H9 (cell line): ENCODE measurements at places on chromosomes 2 and 18.
A peak's percentile ranks its signal among the peaks of the same experiment; 100 is the strongest.

DNA sequence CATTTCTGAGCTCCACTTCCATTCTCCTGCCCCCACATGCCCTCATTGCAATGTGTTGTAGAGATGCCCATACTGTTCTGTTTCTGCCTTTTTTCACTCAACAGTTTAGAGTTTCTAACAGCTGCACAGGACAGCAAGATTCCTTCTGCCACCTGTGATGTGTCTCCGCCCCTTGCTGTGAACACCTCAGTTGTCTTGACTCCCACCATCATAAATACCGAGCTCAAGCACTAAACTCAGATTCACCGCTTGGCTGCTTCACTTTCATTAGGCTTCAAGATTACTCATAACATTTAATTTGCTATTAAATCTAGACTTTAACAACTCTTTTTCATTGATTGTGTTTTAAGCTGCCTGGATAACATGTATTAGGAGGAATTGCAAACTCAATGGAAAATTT, 141.0 kb downstream of the MAP2 start:
- no peaks in the 10 kb centered on the region for H3K36me3 ChIP-seq
- H3K4me3 ChIP-seq, result no peak overlapping the region
- no peak for DNase-seq
- H3K27ac ChIP-seq, result no peak overlapping the region
- no peaks in the 10 kb centered on the region for H3K27me3 ChIP-seq

DNA sequence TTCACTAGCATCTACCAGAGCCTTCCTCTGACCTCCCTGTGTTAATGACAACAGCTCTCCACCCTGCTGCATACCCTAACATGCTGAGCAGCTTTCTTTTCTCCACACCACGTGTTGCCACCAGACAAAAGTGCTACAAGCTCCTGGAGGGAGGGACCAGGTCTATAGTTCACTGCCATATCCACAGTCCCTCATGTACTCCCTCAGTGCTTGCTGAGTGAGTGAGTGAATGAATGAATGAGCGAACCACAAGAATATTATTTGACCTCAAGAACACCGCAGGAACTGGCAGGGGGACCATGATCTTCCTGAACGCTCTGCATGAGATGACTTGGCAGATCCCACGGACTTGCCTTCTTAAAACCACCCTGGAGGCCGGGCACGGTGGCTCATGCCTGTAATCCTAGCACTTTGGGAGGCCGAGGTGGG, 47.4 kb upstream of the CAB39 start:
- no peaks in the 10 kb centered on the region; the same call in 1 of the 2 replicates for H3K27me3 ChIP-seq
- H3K36me3 ChIP-seq, result no peaks in the 10 kb centered on the region
- no peak overlapping the region for H3K27ac ChIP-seq
- DNase-seq, result no peak
- peaks cover 5% of the 10 kb centered on the region; the same call in 1 of the 2 replicates for H3K4me1 ChIP-seq

DNA sequence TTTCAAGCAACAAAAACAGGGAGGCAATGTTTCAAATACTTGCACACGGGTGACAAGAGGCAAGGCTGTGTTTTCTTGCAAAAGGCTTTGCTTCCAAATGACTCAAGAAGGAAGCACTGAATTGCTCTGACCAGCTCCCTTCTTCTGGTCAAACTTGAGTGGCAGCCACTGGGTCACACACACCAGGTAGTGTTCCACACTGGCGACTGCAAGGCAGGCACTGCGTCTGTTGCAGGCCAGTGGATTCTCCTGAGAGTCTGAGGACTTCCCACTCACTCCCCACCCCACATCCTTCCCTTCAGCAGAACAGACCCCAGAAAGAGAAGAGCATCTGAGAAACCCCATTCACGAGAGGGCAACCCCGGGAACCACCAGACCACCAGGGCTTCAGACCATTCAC, 19.8 kb downstream of the PARD6G start:
- 0 out of 2 replicates have a peak, but pooled peaks cover 2% of the 10 kb centered on the region for H3K4me1 ChIP-seq
- no peak overlapping the region for H3K27ac ChIP-seq
- no peaks in the 10 kb centered on the region for H3K27me3 ChIP-seq
- DNase-seq, result no peak
- H3K4me3 ChIP-seq, result no peak overlapping the region; the same call in 2 of the 3 replicates

DNA sequence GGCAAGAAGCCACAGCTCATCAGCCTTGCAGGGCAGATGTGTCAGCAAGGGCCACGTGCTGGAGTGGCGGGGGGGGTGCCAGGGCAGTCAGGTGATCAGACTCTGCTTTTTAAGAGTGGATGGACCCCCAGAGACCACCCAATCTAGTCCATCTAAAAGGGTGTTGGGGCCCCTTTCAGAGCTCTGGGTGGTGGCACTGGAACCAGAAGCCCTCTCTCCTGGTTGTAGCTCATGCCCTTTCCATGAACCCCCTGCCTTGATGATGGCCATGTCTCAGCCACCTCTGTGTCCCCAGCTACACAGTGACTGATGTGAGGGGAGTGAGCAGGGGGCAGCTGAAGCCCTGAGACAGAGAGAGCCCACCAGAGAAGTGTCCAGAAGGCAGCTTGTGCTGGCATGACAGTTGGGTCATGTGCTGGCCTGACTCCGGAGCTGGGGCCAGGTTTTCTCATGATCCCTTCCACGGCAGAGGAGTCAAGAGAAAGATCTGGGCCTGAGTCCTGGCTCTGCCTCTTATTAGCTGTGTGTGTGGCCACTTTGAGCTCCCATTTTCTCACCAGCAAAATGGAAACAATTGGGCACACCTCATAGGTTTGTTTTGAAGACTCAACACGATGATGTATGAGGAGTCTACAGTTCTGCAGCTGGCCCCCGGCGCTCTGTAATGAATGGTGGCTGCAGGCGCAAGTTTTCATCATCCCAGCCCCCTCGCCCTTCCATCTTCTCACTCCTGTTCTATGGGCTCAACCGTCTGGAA, 195.7 kb downstream of the ZFP36L2 start:
- H3K4me3 ChIP-seq, result no peak overlapping the region
- H3K27ac ChIP-seq, result no peak overlapping the region
- H3K27me3 ChIP-seq, result no peaks in the 10 kb centered on the region
- no peak for DNase-seq
- peaks cover 4% of the 10 kb centered on the region; the same call in 1 of the 2 replicates for H3K36me3 ChIP-seq
- no peaks in the 10 kb centered on the region for H3K4me1 ChIP-seq

- H3K4me3 ChIP-seq, result no peak overlapping the region
- no peaks in the 10 kb centered on the region for H3K27me3 ChIP-seq
- DNase-seq, result no peak
Observed at GRCh38 chr18:39622431-39622830, 2056.8 kb upstream of the CELF4 start.

DNA sequence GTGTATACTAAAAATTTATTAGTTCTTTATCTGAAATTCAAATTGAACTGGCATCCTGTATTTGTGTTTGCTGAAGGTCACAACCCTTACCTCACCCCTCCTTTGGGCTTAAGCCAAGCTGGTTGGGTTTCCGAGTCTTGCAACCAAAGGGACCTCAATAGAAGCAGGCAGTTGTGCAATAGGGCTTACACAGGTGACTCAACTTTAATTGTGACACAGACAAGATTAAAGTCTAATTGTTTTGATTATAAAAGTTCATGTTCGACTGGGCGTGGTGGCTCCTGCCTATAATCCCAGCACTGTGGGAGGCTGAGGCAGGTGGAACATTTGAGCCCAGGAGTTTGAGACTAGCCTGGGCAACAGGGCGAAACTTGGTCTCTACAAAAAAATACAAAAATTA, 71.5 kb downstream of the RAB31 start:
- no peak overlapping the region for H3K4me3 ChIP-seq
- no peak overlapping the region for H3K27ac ChIP-seq
- no peak for DNase-seq
- no peaks in the 10 kb centered on the region for H3K4me1 ChIP-seq
- H3K27me3 ChIP-seq, result no peaks in the 10 kb centered on the region

DNA sequence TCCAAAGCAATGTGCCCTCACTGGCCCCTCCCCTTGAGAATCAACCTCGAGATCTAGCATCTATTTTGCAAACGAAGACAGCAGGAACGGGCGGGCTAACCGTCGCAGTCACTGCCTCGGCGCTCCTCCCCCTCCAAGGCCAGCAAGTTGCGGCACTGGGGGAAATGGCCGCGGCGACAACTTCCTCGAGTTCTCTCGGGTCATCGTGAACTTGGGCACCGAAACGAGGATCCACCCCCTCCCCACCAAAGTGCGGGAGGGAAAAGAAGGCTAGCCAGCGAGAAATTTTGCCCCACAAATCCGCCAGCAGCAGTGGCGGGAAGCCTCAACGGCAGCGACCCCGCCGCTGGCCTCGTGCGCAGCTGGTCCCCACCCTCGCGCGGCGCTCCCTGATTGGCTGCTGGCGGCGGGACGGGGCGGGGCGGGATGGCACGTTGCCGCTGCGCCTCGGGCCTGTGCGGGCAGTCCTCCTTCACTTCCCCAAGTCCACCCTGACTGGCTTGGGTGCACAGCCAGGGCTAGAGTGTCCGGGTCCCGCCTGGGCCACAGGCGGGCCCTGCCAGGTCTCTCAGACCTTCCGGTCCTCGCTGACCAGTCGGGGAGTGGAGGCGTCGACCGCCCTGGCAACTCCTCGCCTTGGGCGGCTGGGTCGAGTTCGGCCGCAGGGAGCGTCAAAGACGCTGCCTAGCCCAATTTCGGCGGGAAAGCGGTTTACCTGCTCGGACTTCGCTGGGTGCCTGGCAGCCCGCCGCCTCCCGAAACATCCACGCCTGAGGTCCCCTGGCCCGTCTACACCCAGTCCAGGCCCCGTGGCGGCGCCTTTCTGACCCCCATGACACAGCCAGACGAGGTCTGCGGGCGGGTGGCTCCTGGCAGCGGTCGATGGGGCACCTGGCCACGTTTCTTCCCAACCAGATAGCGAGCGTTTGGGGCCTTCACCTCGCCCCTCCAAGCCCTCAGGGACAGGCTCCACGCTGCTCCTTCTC, at the start of gene BOLL:
BOLL (minus strand) TSS at position 364 of the 986 bp plus-strand sequence. CDS start 3,469 bp downstream, outside the sequence.
- no peaks in the 10 kb centered on the region for H3K27me3 ChIP-seq
- H3K4me3 ChIP-seq, result peak within 1 kb of the TSS; percentile 72; the same call in 2 of the 3 replicates
- DNase-seq, result peak; percentile 39

GRCh38 chr18:681985-682384, 24.5 kb downstream of the TYMS start:
- H3K4me3 ChIP-seq, result no peak overlapping the region
- H3K27me3 ChIP-seq, result no peaks in the 10 kb centered on the region
- H3K4me1 ChIP-seq, result peaks cover 6% of the 10 kb centered on the region; the same call in 1 of the 2 replicates
- H3K36me3 ChIP-seq, result peaks cover 11% of the 10 kb centered on the region

GRCh38 chr2:42139101-42139500, 30.1 kb upstream of the EML4 start:
- no peak overlapping the region for H3K27ac ChIP-seq
- no peak for DNase-seq
- no peaks in the 10 kb centered on the region for H3K36me3 ChIP-seq
- H3K4me3 ChIP-seq, result no peak overlapping the region

GRCh38 chr2:36915627-36916026, 50.7 kb downstream of the STRN start:
- no peak overlapping the region for H3K4me3 ChIP-seq
- no peak overlapping the region for H3K27ac ChIP-seq
- no peaks in the 10 kb centered on the region for H3K27me3 ChIP-seq
- H3K4me1 ChIP-seq, result no peaks in the 10 kb centered on the region
- no peaks in the 10 kb centered on the region; the same call in 1 of the 2 replicates for H3K36me3 ChIP-seq

GRCh38 chr2:38610851-38611801, 8.4 kb upstream of the HNRNPLL start:
- no peak overlapping the region for H3K4me3 ChIP-seq
- no peaks in the 10 kb centered on the region for H3K27me3 ChIP-seq
- H3K36me3 ChIP-seq, result no peaks in the 10 kb centered on the region

DNA sequence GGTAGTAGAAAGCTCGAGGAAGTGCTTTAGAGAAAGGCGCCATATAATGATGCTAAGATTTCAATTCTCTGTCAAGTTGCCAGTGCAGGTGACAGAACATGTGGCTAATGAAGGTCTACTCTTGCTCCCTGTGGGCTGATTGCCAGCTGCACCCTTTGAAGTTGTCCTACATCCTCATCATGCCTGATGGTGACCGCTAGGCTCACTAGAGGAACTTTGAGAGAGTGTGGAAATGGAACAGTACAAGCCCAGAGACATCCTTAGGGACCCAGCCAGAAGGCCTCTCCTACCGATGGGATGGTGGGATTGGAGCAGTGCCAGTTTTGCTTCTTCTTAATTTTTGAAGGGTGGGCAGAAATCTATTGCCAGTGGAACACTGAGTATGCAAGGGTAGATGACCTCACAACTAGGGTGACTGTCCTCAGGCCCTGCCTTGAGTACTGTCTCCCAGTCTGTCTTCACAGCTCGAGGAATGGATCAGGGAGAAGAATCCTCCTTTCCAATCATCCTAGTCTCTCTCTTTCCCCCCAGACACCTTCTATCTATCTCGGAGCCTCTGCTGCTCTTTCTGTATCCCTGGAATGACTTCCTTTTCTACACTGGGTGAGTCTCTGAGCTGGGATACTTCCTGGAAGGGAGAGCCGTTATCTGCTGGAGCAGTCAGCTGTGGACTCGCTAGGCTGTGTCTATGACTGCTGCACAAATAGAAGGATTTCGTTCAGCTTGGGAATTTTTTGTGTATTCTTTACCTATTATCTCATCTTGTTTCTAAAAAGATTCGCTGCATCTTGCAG, 33.5 kb downstream of the LGALSL start:
- H3K36me3 ChIP-seq, result no peaks in the 10 kb centered on the region
- H3K4me1 ChIP-seq, result peaks cover 2% of the 10 kb centered on the region; the same call in 1 of the 2 replicates
- DNase-seq, result peak; percentile 32
- H3K4me3 ChIP-seq, result no peak overlapping the region
- H3K27me3 ChIP-seq, result no peaks in the 10 kb centered on the region
- H3K27ac ChIP-seq, result no peak overlapping the region

DNA sequence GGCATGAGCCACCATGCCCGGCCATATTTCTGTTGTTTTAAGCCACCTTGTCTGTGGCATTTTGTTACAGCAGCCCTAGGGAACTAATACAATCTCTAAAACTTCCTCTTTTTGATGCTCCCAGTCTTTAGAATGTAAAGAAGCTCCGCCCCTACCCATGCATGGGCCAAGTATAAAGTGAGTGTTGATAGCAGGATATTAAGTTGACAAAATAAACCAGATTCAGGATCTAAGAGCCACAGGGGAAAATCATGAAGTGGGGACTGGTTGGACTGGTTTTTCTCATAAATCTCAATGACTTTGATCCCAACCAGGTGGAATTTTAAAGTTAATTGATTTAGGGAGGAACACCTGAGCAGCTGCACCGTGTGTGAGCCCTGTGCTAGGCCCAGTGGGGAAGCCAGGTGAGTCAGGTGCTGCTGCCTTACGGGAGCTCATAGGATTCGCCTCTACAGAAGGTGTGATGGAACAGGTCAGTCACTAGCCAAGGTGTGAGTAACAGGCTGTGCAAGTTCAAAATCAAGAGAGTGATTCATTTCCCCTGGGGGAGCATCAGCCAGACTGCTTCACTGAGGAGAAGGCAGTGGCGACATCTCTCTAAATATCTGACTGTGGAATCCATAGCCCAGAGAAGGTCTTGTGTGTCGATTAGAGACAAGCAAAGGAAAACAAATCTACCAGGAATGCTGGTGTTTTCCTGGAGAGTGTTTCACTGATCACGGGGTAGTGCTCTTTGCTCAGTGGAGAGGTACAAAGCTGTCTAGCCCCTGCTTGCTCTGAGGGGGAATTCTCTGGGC, 63.0 kb upstream of the MSH2 start:
- no peak overlapping the region for H3K4me3 ChIP-seq
- DNase-seq, result no peak
- H3K36me3 ChIP-seq, result peaks cover 29% of the 10 kb centered on the region
- H3K27me3 ChIP-seq, result no peaks in the 10 kb centered on the region
- H3K27ac ChIP-seq, result no peak overlapping the region
- no peaks in the 10 kb centered on the region; the same call in 1 of the 2 replicates for H3K4me1 ChIP-seq

GRCh38 chr2:67137699-67138098, 259.4 kb upstream of the ETAA1 start:
- H3K27ac ChIP-seq, result no peak overlapping the region
- no peaks in the 10 kb centered on the region for H3K36me3 ChIP-seq
- H3K4me1 ChIP-seq, result no peaks in the 10 kb centered on the region
- no peaks in the 10 kb centered on the region for H3K27me3 ChIP-seq
- H3K4me3 ChIP-seq, result no peak overlapping the region

GRCh38 chr2:219022041-219022440, 19.3 kb downstream of the CFAP65 start:
- DNase-seq, result no peak
- no peaks in the 10 kb centered on the region; the same call in 1 of the 2 replicates for H3K27me3 ChIP-seq
- no peaks in the 10 kb centered on the region for H3K36me3 ChIP-seq
- H3K27ac ChIP-seq, result no peak overlapping the region
